ENCODE measurements at places on chromosomes 13 and 19.

DNA sequence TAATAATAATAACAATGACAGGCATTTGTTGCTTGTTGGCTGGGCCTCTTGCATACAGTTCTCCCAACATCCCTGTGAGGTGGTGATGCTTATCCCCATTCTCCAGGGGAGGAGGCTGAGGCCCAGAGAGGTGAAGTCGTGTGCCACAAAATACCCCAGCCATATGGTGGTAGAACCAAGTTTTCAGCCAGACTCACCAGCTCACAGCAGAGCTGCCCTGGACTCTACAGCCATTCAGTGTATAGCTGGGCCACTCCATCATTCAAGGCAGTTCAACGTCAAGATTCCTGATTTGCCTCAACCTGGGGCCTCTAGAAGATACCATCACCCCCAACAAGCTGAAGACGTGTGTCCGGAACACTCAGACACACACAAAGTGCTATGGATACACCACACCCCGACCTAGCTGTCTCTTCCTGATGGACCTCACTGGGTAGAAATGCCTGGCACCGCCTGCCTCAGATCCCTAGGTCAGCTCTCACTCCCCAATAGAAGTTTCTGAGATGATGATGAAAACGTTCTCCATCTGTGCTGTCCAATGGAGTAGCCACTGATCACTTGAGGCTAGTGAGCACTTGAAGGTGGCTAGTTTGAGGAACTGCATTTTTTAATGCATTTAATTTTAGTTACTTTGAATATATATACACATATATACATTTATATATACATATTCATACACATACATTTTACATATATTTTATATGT, 4.3 kb upstream of the CEACAM19 start:
- no peak for DNase-seq

DNA sequence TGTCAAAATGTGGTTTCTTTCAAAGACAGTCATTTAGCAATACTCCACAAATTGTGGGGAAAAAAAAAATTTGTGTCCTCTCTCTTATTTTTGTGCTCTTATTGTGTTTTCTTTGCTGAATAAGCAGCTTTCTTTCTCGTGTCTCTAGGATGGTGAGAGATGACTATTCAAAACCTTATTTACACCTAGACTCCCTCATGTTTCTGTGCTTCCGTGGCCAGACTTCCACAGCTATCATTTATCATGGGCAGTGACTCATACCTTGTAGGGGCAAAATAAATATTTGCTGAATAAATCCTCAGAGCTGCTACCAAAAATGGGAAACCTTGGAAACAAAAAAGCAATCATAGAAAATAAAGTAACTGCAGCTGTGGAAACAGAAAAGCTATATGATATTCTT, 204.9 kb upstream of the MIR17HG start:
- DNase-seq, result peak; percentile 67

- DNase-seq, result no peak
Measured at GRCh38 chr19:31071136-31071855, 277.9 kb downstream of the TSHZ3 start.

GRCh38 chr19:15448778-15449619, 757 bp downstream of the WIZ start:
- no peak for DNase-seq

DNA sequence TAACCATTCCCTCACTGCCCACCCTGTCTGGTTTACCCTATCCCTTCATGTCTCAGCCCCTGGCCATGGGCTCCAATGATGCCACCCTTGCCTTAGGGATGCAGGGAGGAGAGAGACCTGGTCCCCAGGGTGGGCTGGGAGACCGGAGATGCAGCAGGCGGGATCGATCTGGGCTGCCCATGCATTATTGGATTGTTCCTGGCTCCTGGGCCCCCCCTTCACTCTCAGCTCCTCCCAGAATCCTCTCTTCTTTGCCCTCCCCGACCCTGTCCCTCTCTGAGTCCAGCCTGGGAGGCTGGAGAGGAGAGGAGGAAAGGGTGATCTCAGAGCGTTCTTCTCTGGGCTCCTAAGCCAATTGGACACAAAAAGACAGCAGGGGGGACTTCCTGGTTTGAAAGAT, 5.8 kb downstream of the KASH5 start:
- DNase-seq, result no peak

- no peak for DNase-seq
Measured at GRCh38 chr13:45120967-45121831, 889 bp downstream of the GTF2F2 start.
